ENCODE measurements at places on chromosomes 5 and 9.

- no peak for DNase-seq
These were observed 960.6 kb downstream of the MAT2B start for GRCh38 chr5:164466033-164466432.

GRCh38 chr9:131056781-131057506, 39.4 kb upstream of the AIF1L start:
- no peak for DNase-seq

- DNase-seq, result no peak
These were observed 32.4 kb upstream of the CAST start for GRCh38 chr5:96629774-96630173.

GRCh38 chr5:126508962-126509279, 85.7 kb downstream of the GRAMD2B start:
- no peak for DNase-seq

GRCh38 chr9:14111696-14112095, 202.2 kb downstream of the NFIB start:
- DNase-seq, result no peak

GRCh38 chr9:13437866-13438265, 158.4 kb upstream of the MPDZ start:
- DNase-seq, result no peak

- DNase-seq, result no peak
These were observed 36.5 kb downstream of the LAMC3 start for GRCh38 chr9:131045300-131046092.

DNA sequence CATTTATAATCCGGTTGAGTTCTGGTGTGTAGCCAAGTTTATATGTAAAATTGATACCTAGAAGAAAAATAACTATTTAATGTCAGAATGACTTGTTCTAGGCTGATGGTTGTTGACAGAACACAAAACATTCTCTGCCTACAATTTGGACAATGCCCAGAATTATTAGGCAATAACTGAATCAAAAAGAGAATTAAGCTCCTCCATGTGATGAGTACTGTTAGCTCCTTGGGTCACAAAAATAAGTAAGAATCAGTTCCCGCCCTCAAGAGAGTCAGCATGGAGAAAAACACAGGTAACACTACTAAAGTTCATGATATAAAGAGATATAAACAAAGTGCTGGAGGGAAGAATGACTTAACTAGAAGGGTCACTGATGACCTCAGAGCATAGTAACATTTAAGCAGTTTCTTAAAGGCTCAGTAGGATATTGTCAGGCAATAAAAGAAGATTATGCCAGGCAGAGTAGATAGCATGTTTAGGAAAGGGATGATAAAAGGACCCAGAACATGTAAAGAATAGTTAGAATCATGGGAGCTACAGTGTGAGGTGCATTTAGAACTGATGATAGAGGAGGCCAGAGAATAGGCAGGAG, 200.5 kb upstream of the ACTBL2 start:
- no peak for DNase-seq

GRCh38 chr5:104612005-104612404, 1049.4 kb upstream of the NUDT12 start:
- no peak for DNase-seq

DNA sequence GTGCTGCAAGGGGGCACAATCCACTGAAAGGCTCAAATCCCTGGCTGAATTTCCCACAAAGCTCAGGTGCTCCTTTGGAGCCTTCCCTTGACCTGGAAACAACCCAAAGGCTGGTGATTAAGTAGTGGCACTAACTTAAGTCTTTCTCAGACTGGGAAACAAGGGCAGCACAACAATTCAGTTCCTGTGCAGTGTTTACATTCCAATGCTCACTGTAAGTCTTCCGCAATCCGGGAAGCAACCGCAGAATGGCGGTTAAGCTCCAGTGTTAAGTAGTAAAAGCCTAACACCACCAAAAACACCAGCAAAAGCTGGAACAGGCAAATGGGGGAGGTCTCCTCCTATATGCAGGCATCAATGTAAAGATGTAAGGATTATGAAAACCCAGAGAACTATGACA, 117.2 kb downstream of the TRPM3 start:
- no peak for DNase-seq

GRCh38 chr5:100842080-100842479, 61.0 kb downstream of the ST8SIA4 start:
- DNase-seq, result no peak

DNA sequence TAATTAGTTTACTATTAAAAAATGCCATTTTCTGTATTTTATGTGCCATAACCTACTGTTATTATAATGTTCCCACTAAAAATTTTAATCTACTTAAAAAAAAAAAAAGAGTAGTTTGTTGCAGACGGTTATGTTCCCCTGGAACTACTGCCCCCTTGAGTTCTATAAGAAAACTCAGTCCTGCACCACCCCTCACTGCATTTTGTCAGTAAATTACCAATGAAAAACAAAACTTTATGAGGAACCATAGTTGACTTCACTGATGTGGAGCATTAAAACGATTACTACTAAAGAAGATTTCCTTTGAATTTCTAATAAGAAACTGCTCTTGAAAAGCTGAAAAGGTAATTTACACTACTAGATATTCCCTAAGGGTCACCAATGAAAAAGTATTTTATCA, 288.7 kb downstream of the FBXL17 start:
- no peak for DNase-seq

- DNase-seq, result no peak
These were observed 133.0 kb downstream of the ATG10 start for GRCh38 chr5:82104872-82105271.

DNA sequence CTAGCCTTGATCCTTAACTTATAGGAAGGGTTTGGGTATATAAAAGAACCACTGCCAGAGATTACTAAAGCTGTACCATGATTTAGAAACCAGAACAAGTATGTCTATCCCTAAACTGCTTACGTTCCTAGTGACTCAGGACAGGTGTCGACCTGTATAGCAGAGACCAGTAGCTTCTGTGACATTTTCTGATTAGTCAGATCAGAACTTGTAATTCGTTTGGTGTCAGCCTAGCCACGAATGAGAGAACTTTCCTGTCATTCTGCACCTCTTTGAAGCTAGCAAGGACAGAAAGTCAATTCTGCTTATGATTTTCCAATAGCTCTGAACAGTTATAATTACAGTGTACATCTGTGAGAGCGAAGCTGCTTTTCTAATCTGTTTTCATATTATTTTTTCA, 39.5 kb downstream of the PRKACG start:
- DNase-seq, result no peak

DNA sequence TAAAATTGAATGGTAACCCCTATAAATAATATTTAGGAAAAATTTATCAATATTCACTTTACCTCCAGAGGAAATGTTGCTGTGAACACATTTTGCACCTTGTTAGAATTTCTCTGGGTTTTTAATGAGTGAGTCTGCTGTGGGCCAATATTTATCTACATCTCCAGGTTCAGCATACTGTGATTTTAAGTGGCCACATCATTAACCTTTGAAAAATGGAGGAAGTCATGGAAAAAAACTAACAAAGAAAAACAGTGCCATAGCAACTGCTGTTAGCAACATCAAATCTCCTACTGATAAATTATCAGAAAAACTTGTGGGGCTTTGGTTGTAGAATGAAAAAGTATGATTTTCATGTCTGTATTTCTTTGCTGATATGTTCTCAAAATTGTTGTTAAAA, 55.0 kb downstream of the CD180 start:
- no peak for DNase-seq

- DNase-seq, result no peak
These were observed 830.4 kb downstream of the MAT2B start for GRCh38 chr5:164335837-164336236.

GRCh38 chr9:72718503-72718902, 197.1 kb downstream of the TMC1 start:
- DNase-seq, result no peak

DNA sequence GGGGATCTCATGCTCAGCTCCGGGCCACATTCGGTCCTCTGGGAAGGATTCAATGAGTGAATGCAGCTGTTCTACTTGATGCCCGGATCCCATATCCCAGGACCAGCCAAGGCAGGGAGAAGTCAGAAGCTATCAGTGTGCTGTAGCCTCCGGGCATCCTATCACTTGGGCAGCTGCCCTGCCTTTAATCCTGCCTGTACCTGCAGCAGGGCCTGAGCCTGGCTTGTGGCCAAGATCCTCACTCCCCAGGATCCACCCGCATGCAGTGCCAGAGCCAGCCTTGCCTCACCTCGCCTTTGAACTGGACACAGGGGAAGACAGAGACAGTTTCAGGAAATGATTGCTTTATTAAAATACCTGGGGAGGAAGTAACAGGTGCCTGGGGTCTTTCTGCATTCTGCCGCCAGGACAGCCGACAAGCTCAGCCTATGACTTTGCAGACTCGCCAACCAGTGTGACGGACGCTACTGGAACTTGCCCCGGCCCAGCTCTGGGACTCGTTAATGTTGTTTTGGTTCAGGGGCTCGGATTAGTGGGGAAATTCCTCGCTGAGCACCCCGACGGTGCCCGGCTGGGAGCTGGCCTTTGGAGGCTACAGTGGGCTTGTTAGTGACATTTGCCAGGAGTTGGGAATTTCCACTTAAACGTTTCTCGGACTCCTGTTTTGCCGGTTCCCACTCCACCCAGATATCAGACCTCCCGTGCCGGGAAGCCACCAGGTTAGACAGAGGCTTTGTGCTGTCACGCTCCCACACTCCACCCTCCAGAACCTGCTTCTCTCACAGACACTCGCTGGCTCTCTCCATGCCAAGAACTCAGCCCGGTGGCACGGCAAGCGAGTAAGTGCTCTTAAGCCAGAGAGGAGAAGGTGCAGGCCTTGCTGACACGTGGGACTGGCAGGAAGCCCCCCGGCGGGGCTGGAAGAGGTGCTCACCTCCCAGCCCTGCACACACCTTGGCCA, 721 bp downstream of the PTGES start:
- no peak for DNase-seq

GRCh38 chr5:161189452-161189851, 337.4 kb upstream of the ATP10B start:
- DNase-seq, result no peak

DNA sequence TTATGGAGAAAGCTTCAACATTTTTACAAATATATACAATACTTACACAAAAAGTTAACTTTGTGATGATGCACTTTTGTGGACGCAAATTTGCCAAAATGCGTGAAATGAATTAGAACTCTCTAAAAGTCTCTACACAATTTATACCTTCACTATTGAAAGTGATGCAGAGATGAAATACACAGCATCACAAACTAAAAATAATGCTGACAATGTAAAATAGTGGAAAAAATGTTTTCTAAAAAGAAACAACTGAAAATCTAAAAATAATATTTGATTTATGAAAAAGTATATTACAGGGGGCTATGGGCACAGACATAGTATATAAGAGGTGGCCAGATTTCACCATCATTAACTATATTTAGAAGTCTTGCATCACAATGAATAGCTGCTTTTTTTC, 188.8 kb downstream of the ADCY2 start:
- no peak for DNase-seq

- no peak for DNase-seq
These were observed 56.0 kb upstream of the GALNT10 start for GRCh38 chr5:154134499-154134898.

DNA sequence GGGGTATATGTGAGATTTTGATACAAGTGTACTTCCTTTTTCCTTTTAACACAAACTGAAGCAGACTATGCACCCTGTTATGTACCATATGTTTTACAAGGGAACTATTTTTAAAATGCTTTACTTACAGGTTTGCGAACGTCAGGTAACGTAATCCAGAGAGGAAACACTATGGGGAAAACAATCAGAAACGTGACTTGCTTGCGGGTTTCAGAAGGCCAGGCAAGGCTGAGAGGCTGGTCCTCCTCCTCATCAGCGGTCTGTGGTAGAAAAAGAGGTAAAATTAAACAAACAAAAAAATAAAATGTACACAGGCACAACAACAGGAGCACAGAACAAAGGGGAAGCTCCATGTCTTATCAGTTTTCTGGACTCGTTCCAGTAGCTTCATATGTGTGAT, 141.2 kb downstream of the ACER2 start:
- DNase-seq, result no peak

DNA sequence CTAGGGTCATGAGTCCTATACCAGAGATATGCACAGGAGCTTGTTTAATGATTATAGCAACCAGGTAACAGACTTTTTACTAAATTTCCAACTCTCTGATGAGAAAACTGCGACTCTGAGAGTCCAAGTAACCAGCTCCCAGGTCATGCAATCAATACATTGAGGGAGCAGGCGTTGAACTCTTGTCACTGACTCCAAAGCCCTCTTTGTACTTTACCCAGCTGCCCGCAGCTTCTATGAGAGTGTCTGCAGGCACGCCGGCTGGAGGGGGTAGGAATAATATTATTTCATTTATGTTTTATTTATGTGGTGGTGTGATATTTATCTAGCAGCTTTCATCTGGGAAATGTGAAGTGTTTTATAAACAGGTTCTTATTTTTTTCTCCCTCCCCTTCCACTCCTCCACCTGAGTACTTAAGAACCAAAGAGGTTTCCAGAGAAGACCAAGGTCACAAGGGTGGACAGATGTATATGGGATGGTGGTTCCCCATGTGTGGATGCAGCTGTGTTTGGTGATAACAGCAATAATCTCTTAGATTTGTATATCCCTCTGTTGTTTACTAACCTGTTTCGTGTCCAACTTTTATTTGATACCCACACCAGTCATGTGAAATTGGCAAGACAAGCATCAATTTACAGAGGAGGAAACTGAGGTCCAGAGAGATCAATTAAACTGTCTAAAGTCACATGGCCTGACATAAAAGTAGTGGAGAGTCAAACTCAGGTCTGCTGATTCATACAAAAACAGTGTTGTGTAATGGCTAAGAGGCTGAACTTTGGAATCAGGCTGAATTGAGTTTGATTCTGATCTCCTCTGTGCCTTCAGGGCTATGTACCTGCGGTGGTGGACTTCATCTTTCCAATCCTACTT, 140.2 kb upstream of the TRIM32 start:
- DNase-seq, result no peak

- no peak for DNase-seq
These were observed 615.2 kb upstream of the SEMA6A start for GRCh38 chr5:117189784-117190183.

All from suprapubic skin (tissue), 4 donors.